ENCODE measurements at places on chromosomes 4 and X. TPM values are rescaled to one million over a fixed set of nuclear protein-coding genes. Genes with fewer than 3 reads are reported as not detected.

The CTAG1A gene
- total RNA-seq: not detected

The RRH gene
- total RNA-seq: not detected

The NDNF gene
- 0.25 TPM for total RNA-seq

The WAS gene
- 0.12 TPM for total RNA-seq

The PTCHD1 gene
- 0.31 TPM for total RNA-seq

The DGAT2L6 gene
- not detected for total RNA-seq

The GAK gene
- 58.3 TPM for total RNA-seq

The GLOD5 gene
- total RNA-seq: not detected

The ASB12 gene
- 0.06 TPM for total RNA-seq

The IL2 gene
- not detected for total RNA-seq

The UCHL1 gene
- total RNA-seq: 193 TPM

Measured in aortic smooth muscle cell (primary cell).